Chondrocyte (in vitro differentiated cells): ENCODE measurements at places on chromosomes 6 and 20. TPM values are rescaled to one million over a fixed set of nuclear protein-coding genes. Genes with fewer than 3 reads are reported as not detected.

Gene PM20D2
- 6.2 to 9.8 TPM (median 6.3 TPM) in 3 replicates for total RNA-seq

Gene ZNF512B
- 36.5 to 44.3 TPM (median 37.2 TPM) in 3 replicates for total RNA-seq

Gene IL17F
- total RNA-seq: not detected in 3 replicates

Gene C20orf204
- total RNA-seq: 0.77 to 3.3 TPM (median 0.97 TPM) in 3 replicates

Gene TNFRSF6B
- total RNA-seq: 0.79 to 0.99 TPM in 2 of 3 replicates, not detected in the other

GRCh38 chr6:51462896-51463295, 624.5 kb downstream of the PKHD1 start:
- no peaks in the 10 kb centered on the region for H3K36me3 ChIP-seq
- H3K4me3 ChIP-seq: no peak overlapping the region
- no peak for DNase-seq
- H3K27me3 ChIP-seq: no peaks in the 10 kb centered on the region

- H3K4me1 ChIP-seq: peaks cover 38% of the 10 kb centered on the region
- H3K4me3 ChIP-seq: no peak overlapping the region
- H3K27me3 ChIP-seq: no peaks in the 10 kb centered on the region
- no peak overlapping the region for H3K27ac ChIP-seq
- no peak for DNase-seq
These were observed 150.9 kb upstream of the STMND1 start for GRCh38 chr6:16950825-16951495.

GRCh38 chr20:43968341-43969000, 53.8 kb downstream of the TOX2 start:
- peaks cover 21% of the 10 kb centered on the region for H3K27me3 ChIP-seq
- no peak overlapping the region for H3K27ac ChIP-seq
- no peak overlapping the region for H3K4me3 ChIP-seq
- no peaks in the 10 kb centered on the region for H3K36me3 ChIP-seq
- H3K4me1 ChIP-seq: peaks cover 3% of the 10 kb centered on the region

GRCh38 chr20:63790572-63791168, 40.4 kb downstream of the ZBTB46 start:
- no peaks in the 10 kb centered on the region for H3K27me3 ChIP-seq
- peaks cover 2% of the 10 kb centered on the region for H3K36me3 ChIP-seq
- DNase-seq: no peak
- H3K4me1 ChIP-seq: peaks cover 4% of the 10 kb centered on the region
- H3K27ac ChIP-seq: no peak overlapping the region

GRCh38 chr6:186340-186965, 105.8 kb upstream of the DUSP22 start:
- H3K27me3 ChIP-seq: peaks cover 6% of the 10 kb centered on the region
- no peaks in the 10 kb centered on the region for H3K4me1 ChIP-seq
- no peak for DNase-seq
- H3K36me3 ChIP-seq: no peaks in the 10 kb centered on the region
- H3K4me3 ChIP-seq: no peak overlapping the region

DNA sequence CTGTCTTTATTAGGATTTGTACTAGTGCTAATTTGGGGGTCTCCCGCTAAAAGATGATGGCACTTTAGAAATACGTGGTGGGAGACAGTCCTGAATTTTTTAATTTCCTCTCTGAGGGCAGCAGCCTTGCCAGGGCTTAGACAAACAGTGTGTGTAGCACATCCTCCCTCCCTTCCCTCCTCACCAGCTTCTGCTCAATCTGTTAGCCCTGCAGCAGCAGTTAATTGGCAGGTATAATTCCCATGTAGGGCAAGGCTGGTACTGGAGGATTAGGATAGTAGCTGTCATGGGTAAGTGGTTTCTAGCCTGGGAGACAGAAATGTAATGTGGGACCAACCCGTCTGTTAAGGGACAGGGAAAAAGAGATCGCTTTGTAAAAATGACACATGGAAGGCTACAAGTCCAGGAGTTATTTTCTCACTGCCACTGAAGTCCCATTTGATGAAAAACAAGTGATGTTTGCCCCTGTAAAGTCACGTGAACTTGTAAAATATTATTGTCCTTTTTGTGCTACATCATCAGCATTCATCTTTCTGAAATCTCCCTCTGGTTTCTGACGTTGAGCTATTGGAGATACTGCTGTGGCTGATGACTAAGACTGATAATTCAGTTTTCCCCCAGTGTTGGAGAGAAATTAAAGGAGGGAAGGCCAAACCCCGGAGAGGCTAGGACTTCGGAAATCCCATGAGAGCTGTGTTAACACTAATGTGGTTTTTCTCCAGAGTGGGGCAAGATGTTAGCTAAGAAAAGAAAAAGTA, 40.6 kb downstream of the CTNNBL1 start:
- no peak overlapping the region for H3K27ac ChIP-seq
- H3K27me3 ChIP-seq: no peaks in the 10 kb centered on the region
- H3K4me1 ChIP-seq: peaks cover 19% of the 10 kb centered on the region
- no peak overlapping the region for H3K4me3 ChIP-seq
- H3K36me3 ChIP-seq: peaks cover 24% of the 10 kb centered on the region

DNA sequence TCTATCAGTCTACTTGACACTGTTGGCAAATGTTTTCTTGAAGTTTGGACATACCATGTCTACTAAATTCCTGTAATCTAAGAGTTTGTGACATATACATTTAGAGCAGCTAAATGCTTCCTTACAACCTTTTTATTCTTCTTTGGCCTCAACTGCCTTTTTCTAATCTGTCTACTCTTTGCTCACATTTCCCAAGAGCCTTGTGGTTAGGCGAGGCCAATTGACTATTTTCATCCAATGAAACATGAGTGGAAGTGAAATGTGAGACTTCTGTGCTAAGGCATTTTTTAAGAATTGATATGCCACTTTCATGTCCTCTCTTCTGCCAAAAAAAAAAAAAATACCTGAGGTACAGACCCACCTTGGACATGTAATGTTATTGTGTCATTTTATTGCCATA, 158.2 kb upstream of the MCHR2 start:
- no peak overlapping the region for H3K4me3 ChIP-seq
- H3K27ac ChIP-seq: no peak overlapping the region
- no peaks in the 10 kb centered on the region for H3K4me1 ChIP-seq
- no peaks in the 10 kb centered on the region for H3K27me3 ChIP-seq
